Motor neuron (in vitro differentiated cells): ENCODE measurements at places on chromosomes 16 and 17. TPM values are rescaled to one million over a fixed set of nuclear protein-coding genes. Genes with fewer than 3 reads are reported as not detected.

- ATAC-seq = no peak
These were observed 24.3 kb upstream of the LASP1NB start for GRCh38 chr17:38900978-38901656.

KRTAP2-3 gene
- 0.27 TPM in 1 of 2 replicates, not detected in the other for total RNA-seq

WFDC1 gene
- total RNA-seq = 0.34 and 0.63 TPM in 2 replicates

KRT27 gene
- total RNA-seq = 0.14 TPM in 1 of 2 replicates, not detected in the other

- ATAC-seq = no peak
These were observed 110.1 kb downstream of the ADAMTS18 start for GRCh38 chr16:77324729-77325128.

GRCh38 chr16:11327277-11328171 is 17.7 kb upstream of the RMI2 start:
- ATAC-seq = no peak

RPRML gene
- total RNA-seq = not detected in 2 replicates

GRCh38 chr16:50520451-50521245 is 27.5 kb upstream of the NKD1 start:
- ATAC-seq = no peak

- ATAC-seq = no peak
These were observed 512 bp upstream of the ADAMTS18 start for GRCh38 chr16:77435272-77435820.

KIF19 gene
- 5.6 TPM in 1 of 2 replicates, not detected in the other for total RNA-seq

CCDC144A gene
- total RNA-seq = 2.9 and 3.7 TPM in 2 replicates

DNA sequence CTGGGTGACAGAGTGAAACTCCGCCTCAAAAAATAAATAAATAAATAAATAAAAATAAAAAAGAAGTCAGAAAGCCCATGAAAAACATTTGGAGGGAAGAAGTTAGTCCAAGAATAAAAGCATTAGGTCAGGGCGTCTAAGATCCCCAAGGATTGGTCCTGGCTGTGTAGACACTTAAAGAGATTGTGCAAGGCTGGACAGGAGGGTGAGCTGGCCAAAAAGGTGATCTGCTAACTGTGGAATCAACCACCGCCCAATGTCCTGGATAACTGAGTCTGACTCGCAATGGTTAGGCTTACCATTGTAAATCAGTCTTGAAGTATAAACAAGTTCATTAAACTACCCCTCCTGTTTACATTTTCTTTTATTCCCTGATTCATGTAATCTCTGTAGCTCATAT is 8.8 kb upstream of the ABCA8 start:
- no peak for ATAC-seq

GRCh38 chr16:74449470-74449869 is 28.2 kb upstream of the CLEC18B start:
- peak; percentile 23 for ATAC-seq

- no peak for ATAC-seq
These were observed 495 bp downstream of the TXNDC17 start for GRCh38 chr17:6641247-6641863.
